ENCODE measurements at places on chromosomes 11 and 22.

DNA sequence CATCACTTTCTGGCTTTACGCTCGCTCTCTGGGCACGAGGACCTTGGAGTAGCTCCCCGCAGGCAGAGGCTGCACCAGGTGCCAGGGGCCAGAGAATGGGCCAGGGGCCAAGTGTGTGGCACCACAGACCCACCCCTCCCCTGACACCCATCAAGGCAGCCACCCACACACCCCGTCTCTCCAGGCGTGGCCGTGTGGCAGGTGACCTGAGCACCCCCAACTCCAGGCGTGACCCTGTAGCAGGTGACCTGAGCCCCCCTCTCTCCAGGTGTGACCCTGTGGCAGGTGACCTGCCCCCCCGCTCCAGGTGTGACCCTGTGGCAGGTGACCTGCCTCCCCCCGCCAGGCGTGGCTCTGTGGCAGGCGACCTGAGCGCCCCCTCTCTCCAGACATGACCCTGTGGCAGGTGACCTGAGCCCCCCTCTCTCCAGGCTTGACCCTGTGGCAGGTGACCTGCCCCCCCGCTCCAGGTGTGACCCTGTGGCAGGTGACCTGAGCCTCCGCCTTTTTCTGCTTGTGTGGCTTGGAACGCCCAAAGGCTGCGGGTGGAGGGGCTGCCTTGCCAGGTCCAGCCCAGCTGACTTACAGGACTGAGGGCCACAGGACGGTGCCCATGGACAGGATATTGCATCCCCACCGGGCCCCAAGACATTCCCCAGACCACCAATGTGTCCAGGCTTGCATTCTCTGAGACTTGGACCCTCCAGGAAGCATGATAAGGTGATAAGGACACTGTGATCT lies 667.2 kb downstream of the BRD1 start:
- DNase-seq: no peak

- no peak for DNase-seq
These were observed 139.8 kb downstream of the CCDC81 start for GRCh38 chr11:86514453-86514852.

- DNase-seq: no peak
These were observed 36.6 kb downstream of the PARVG start for GRCh38 chr22:44217346-44217745.

GRCh38 chr11:93131709-93132108 lies 66.1 kb downstream of the SLC36A4 start:
- no peak for DNase-seq

DNA sequence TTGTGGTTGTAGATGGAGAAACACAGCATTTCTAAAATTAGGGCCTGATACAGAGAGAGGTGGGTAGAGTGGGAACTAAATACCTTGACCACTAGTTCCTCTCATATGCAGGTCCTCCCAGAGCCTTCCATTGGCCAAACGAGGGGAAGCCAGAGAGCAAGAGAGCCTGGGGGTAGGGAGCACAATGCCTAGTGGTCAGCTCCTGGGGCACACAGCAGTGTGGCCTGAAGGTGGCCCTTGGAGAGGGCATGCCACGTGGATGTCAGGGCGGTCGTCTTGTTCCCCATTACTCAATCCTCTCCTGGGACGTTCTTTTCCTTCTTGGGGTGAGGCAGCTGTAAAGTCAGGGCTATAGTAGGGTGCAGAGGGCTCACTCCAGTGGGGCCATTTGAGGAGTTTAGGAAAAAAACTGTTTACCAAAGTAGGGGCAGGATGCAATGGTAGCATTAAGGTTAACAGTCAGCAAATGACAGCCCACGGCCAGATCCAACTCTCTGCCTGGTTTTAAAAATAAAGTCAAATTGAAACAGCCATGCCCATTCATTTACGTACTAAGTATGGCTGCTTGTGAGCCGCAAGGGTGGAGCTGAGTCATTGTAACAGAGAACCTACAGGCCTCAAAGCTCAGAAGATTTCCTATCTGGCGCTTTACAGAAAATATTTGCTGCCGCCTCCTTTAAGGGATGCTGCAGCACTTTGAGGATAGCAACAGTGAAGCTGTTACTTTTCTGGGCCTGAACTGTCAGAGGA lies 7.6 kb downstream of the MYO18B start:
- DNase-seq: peak; percentile 26

DNA sequence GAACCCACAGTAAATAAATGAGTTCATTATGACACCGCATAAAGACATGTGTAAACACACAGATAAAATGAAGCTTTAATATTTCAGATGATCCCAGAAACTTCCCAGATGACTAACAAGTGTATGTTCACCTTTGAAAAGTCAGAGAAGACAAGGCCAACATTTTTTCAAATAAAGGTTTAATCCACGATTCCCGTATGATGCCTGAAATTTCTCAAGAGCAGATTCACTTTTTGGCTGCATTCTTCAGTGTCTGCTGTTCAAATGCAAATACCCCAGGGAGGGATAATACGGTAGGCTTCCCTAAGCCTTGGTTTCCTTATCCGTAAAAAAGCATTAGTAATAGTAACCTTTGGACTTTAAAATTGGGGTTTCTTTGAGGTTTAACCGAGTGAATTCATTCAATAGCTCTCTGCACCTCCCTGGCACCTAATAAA lies 62.5 kb downstream of the SYTL2 start:
- no peak for DNase-seq

DNA sequence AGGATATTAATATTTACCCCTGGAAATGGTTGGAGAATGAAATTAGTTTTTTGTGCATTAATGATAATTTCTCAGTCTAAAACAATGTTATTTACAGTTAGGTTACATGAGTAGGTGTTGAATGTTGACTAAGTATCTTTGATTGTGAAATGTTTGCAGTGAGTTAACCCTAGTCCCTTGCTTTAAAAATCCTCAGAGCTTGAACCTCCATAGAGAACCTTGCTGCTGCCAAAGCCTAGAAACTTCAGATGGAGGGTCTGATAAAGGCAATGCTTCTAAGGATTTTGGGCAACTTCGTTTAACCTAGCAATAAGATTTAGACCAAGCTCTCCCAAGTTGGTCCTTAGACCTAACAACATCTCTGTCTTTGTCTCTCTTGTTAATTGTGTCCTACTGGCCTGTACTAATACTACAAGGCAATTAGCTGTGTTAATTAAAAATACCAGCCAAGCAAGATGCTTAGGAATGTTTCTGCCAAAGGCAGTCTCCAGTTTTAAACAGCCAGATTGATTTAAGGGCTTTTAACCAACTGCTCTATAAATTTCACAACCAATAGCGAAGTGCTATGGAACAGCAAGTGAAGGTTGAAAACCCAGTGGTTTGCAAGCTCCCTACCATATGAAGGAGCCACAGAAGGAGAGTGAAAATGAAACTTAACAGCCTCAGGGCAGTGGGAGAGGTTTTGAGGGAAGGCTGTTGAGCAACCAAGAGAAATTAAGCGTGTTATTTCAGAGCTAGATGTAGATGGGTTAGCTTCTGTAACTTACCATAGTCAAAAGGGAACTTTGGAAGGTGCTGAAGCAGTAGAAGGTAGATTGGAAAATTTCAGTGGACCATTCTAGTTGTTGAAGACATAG lies 295.9 kb upstream of the ANO5 start:
- DNase-seq: no peak

DNA sequence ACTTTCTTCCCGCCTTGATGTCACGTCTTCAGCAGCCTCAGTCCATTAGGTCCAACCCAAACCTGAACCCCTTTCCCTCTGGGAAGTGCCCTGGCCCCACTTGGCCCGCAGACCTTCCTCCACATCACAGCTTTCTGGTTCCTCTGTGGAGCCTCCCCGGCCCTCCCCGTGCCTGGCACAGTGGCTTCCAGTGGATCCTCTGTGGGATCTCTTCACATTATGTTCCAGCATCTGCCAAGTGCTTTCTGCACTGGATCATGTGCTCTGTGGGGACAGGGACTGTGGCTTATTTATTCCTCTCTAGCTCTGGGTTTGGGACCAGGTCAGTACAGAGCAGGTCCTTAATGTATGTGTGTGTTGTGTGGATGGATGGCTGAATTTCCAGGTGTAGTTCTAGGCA lies 30.9 kb downstream of the POLR3H start:
- DNase-seq: no peak

DNA sequence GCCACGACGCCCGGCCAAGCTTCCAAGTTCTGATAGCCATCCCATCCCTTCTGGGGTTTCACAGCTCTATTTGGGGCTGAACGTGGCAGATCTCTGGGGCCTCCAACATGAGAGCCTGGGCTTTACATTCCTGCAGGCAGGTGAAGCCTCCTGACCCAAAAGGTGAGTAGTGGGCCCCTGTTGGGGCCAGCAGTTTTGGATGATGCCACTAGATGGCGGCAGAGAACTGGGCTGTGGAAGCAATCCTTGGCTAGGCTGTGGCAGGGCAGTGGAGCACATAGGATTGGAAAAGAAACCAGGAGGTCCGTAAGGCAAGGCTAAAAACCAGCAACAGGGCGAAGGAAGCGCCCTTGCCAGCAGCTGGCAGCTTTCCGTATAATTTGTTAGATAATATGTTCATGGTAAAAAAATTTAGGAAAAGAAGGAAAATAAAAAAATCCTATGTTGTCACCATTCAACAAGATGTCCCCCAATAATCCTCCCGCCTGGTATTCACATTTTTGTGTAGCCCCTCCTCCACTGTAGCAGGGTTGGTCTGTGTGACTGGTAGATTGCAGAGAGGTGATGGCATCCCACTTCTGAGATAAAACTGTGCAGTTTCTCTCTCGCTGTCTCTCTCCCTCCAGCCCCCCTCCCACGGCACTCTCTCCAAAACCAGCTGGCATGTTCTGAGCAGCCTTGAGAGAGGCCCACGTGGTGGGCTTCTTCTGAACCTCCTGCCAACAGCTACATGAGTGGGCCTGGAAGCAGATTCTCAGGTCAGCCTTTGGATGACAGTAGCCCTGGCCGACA lies 43.6 kb upstream of the OR4B1 start:
- DNase-seq: peak; percentile 74

- no peak for DNase-seq
These were observed 1.8 kb downstream of the RCN1 start for GRCh38 chr11:32092581-32093170.
